ENCODE measurements at places on chromosomes 5 and 9.

DNA sequence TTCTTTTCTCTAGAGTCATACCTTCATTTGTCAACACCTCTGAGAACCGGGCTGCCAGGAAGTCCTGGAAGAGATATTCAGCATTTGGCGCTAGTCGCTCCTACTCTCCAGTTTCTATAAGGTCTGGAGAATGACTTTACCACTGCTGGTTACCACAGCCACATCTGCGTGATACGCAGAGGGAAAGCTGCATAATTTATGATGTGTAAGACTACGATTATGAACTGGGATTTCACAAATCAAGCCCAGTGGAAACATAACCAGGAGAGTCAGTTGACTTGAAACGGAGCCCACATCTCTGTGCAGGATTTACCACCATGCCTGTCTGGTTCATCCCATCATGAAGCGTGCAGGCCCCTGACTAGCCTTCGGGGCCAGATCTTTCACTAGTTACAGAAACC, 72.6 kb downstream of the FGF1 start:
- DNase-seq: no peak

GRCh38 chr5:64954518-64954917, 185.8 kb downstream of the CWC27 start:
- DNase-seq: no peak

DNA sequence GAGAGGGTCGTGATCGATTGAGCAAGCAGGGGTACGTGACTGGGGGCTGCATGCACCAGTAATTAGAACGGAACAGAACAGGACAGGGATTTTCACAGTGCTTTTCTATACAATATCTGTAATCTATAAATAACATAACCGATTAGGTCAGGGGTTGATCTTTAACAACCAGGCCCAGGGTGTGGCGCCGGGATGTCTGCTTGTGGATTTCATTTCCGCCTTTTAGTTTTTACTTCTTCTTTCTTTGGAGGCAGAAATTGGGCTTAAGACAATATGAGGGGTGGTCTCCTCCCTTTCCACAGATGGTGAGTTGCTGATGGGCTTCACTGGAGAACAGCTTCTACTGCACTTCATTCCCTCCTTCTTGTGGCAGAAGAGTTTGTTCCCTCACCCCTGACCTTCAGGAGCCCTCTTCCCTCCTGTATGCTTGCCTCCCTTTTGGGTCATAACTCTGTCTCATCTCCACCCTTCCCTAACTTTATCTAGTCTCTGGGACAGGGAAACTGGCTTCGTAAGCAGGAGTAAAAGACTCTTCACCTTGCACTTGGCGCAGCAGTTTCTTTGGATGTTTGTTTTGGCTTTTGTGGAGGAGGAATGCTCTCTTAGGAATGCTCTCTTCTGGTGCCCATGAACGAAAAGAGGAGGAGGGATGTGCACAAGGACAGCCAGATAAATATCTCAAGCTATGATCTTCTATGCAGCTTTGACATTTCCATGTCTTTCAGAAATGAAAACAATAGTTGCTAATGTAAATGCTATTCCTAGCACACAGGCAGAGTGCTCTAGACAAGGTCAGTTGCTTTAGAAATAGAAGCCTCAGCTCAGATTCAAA, 139.8 kb upstream of the RPS23 start:
- no peak for DNase-seq

DNA sequence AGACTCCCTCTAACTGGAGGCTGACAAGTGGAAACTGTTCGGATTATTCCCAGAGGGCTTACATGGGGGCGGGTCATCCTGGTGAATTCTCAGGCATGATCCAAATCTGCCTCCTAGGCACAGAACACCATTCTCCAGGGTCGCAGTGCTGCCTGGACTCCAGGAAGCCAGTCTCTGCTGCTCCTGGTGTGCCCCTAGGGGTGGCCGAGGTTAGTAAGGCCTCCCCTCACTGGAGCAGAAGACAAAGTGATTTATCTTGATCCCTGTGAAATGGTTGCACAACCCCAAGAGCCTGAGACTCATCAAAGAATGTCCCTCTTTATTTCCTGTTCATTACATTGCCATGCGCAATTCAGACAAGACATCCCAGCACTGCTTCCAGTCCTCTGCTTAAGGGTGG, 17.1 kb downstream of the ADGRV1 start:
- DNase-seq: no peak

- no peak for DNase-seq
These were observed 60.6 kb downstream of the GRIN3A start for GRCh38 chr9:101677861-101678260.

GRCh38 chr5:154157483-154158378, 32.8 kb upstream of the GALNT10 start:
- no peak for DNase-seq

DNA sequence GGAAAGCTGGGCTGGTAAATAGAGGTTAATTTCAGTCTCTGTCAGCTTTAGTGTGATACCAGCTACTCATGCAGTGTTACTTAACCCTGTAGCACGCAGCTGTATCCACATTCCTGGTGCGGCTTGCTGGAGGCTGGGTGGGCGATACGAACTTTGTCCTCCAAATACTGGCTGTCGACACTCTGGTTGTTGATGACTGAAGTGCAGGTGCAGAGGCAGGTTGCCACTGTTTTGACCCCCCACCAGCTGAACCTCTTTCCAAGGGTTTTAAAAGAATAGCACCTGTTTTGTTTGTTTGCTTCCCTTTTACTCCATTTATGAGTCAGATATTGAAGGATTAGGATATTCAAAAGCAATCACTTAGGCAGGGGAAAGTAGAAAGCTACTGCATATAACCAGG, 4.4 kb upstream of the RABGAP1 start:
- no peak for DNase-seq

DNA sequence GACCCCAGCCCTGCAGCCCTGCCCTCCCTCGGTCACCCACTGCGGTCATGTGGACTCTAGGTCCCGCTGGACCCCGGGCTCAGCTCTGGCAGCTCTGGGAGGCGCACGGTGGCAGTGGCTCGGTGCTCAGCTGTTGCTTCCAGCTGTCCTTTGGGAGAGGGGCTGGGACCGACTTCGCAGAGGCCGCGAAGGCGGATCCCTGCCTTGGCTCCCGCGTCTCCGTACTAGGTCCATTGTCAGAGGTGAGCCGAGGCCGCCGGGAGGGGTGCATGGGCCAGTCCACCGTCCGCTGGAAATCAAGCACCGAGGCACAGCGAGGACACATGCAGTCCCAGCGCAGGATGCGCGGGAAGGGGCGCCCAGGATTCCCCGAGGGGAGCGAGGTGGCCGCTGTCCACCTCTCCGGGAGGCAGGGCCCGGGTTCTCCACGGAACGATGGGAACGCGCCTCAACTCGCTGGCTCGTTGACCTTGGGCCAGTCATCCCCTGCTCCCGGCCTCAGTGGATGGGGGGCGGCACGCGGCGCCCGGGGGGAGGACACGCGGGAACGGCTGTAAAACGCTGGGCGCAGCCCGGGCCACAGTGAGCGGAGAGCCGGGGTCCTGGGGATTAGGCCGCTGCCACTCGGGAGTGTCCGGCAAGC, 732 bp downstream of the GBGT1 start:
- DNase-seq: no peak

Data from stimulated activated CD4-positive, alpha-beta T cell treated with anti-CD3 and anti-CD28 coated beads, Interleukin-15, amount 100 ng/mL, for 1 hour (primary cell).